ENCODE measurements at places on chromosomes 7 and 10.

DNA sequence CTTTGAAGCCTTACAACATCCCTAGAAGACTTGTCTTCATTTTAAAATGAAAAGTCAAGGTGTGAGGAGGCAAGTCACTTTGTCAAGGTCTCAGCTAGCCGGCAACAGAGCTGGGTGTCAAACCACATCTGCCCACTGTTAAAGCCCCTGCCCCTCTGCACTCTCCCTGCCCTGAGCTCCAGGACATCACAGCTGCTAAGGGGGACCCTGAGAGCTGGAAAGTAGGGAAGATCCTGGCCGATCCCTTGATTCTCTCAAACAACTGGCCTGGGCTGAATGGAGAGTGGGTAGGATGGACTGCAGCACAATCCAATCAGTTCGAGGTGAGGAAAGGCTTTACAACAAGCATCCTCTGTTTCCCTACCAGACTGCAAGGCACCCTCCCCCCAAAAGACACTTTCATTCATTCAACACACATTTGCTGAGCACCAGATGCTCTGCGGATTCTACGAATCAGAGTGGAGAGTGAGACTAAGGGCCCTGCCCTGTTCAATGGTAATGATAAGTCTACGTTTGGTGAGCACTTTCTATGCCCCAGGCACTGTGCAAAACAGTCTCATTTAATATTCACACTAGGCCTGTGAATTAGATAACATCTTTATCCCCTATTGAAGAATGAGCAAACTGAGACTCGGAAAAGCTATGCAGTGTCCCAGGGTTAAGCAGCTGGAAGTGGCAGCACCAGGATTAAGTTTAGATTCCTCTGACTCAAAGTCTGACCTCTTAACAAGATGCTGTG, 148.1 kb downstream of the HERPUD2 start:
- DNase-seq = no peak

DNA sequence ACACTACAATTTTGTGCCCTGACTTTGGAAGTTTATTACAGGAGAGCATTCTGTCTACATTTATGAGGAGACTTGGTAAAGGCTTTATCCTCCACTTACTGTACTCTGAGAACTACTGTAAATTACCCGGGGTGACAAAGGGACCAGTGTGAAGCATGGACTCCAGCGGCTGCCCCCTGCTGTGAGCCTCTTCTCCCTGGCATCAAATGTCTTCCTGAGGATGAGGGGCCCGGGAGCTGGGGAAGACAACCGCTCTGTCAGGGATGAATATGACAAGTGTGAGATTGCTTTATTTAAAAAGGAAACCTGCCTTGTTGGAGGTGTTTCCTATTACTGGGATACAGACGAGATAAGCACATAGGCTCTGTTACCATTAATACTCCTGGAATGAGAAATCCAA, 714.8 kb downstream of the CCSER2 start:
- no peak for DNase-seq

GRCh38 chr7:97733276-97734161, 1.6 kb downstream of the TAC1 start:
- DNase-seq = no peak

GRCh38 chr7:135745703-135746312, 2.8 kb downstream of the FAM180A start:
- DNase-seq = peak; percentile 93

DNA sequence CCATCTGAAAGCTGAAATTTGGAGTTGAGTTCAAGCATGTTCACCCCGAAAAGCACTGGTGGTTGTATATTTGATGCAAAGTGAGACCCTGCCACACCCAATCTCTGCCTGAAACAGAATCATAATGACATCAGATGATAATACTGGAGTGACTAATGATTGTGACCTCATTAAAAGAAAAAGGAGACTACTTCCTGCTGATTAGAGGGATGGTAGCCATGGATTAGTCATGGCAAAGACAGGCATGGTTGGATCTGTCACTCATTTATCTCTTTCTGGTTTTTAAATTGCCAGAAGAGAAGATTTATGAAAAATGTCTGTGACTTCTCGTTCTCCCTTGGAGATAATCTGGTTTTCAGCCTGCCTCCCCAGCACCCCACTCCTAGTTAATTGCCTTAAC, 101.2 kb downstream of the BAMBI start:
- DNase-seq = no peak

- DNase-seq = no peak
Observed at GRCh38 chr7:44080118-44080517, 2.2 kb downstream of the POLM start.

DNA sequence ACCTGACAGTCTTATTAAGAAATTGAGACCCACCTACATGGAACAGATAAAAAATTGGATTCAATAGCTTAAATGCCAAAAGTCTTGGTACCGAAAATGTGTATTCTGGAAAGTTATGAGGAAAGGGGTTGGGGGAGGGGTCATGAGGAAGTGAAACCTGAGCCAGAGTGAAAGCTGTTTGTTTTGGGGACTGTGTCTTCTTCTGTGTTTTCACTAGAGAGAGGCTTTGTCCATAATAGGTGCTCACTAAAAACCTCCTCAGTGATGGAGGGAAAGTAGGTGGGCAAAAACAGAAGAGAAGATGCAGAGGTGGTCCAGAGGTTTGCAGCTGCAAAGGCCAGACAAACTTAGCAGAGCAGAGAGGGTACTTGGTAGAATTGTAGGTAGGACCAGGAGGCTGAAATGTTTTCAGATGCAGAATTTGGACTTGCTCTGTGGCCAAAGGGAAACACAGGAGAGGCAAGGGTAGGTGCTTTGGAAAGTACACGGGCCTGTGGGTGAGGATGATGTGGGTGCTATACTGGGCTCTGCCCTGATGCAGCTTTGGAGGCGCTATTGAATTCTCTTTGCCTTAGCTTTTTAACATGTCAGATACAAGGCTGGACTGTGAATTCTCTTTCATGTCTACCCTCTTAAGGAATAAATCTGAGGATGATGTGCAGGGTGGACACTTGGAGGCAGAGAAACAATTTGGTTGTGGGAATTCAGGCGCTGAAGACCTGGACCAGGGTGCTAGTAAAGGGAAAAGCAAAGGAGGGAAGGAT, 254.6 kb downstream of the PTEN start:
- DNase-seq = peak; percentile 10

- no peak for DNase-seq
Observed at GRCh38 chr7:122070834-122071233, 73.2 kb downstream of the AASS start.

DNA sequence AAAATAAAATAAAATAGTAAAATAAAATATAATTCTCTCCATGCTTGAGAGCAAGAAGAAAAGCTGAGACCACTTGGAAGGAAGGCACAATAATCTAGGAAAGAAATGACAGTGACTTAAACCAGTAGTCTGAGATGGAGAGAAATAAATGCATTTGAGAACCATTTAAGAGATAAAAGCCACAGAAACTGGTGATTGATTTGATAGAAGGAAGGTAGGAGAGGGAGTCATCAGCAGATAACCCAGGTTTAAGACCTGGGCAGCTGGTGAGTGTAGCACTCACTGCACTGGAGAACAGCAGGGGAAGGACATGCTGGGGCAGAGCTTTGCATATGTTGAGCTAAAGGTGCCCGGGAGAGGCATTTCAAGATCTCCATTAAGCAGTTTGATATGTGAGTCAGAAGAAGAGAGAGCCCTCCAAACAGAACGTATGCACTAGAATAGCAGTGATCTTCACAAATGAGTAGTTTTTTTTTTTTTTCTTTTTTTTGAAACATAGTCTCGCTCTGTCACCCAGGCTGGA, 268.0 kb downstream of the DYNC1I1 start:
- DNase-seq = no peak

- DNase-seq = no peak
Observed at GRCh38 chr10:43262902-43263466, 3.9 kb downstream of the RASGEF1A start.

DNA sequence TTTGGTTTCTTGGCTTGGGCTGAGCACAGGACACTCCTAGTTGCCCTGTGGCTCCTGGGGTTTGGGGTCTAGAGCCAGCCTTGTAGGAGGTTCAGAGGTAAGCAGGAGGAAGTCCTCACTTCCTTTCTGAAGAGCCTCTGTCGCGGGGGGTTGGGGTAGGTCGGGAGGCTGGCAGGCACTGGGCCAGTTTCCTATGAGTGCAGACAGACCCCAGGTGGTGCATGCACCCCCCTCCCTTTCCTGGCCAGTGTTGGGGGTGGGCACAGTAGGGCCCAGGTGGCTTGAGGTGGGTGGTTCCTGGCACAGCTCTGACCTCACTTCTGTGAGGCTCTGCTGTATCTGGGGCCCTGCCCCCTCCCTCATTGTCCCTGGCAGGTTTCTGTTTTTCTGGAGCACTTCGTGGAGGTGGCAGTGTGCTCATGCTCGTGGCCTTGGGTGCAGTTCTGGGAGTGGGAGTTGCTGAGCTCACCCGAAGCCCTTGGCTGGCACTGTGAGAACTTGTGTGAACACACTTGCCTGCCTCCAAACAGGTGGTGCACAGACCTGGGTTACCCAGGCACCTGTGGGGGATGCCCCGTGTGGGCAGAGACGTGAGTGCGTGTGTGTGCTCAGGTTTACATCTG, 1.8 kb downstream of the PALD1 start:
- no peak for DNase-seq

GRCh38 chr7:35004531-35005095, 32.7 kb downstream of the DPY19L1 start:
- DNase-seq = peak; percentile 71

DNA sequence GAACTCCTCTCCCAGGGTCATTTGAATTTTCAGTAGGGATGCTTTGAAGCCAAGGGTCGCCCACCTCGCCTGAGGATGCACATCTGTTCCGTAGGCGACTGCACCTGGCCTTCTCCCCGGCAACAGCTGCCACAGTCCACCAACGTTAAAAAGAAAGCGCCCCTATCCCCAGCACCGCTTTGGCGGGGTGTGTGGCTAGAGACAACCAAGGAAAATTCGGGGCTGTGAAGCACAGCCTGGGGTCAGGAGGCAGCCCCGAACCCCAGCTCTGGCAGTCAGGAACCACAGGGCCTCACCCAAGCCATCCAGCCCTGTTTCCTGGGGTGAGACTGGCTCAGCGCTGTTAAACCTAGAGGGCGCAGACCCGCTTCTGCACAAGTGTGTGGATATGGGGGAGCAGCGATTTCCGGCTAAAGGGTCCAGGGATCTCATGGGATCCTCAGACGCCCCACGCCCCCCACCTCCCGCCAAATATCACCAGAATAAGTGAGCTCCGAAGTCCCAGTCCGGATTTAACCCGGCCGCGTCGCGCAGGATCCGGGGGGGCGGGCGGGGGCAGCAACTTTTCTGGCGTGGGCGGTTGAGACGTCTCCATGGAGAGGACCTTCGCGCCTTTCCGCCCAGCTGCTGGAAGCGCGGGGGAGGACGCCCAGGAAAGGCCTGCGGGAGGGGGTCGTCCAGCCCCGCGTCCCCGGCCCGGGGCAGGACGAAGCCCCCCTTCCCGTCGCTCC, 822 bp downstream of the ZC3HAV1L start:
- DNase-seq = no peak

DNA sequence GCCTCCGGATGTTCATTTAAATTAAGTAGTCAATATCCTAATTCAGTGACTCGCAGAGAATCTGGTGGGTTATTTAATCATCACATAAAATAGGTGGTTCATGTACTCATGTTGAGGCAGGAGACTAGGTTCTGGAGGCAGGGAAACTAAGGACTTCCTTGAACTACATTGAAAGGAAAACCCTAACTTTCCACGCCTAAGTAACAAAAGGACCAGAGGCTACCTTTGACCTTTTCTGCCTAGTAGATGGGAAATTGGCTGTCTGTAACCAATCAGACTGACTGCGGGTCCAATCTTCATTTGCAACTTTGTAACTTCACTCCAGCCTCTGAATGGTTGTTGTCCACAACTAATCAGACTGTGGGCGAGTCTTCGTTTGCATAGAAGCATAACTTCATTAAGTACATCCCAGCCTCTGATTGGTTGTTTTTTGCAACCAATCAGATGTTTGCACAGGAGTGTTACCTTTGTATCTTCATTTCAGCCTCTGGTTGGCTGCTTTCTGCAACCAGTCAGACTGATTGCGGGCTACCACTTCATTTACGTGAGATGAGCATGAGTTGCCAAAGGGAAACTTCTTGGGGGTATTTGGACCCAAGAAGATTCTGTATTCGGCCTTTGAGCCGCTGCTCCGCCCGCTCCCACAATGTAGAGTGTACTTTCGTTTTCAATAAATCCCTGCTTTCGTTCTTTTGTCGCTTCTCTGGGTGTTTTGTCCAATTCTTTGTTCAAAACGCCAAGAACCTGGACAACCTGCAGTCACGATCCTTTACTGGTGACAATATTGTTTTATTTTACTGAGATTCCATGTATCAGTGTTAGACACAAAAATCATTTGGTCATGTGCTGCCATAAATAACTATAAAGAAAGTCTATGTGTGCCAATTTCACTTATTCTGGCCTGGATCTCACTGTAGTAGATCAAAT, 1.7 kb upstream of the ST7 start:
- peak; percentile 48 for DNase-seq
